ENCODE measurements at places on chromosomes 6 and 20.

GRCh38 chr6:108518714-108519576 is 41.8 kb upstream of the FOXO3 start:
- DNase-seq: peak; percentile 21

DNA sequence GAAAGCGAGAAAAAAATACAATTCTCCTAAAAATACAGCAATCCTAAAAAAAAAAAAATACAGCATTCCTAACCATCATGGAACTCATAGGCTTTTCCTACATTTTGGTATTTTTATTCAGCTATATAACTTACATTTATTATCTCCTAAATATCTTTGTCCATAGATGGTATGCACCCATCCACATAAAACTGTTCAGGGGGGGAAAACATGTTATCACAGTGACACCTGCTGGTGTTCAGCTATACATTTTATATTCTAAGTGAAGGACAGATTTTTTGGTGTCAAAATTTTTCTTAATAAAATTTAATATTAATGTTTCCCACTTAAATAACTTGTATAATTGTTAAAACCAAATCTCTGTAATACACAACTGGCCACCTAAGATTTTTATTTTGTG is 58.0 kb downstream of the BLOC1S5 start:
- peak; percentile 39 for DNase-seq

DNA sequence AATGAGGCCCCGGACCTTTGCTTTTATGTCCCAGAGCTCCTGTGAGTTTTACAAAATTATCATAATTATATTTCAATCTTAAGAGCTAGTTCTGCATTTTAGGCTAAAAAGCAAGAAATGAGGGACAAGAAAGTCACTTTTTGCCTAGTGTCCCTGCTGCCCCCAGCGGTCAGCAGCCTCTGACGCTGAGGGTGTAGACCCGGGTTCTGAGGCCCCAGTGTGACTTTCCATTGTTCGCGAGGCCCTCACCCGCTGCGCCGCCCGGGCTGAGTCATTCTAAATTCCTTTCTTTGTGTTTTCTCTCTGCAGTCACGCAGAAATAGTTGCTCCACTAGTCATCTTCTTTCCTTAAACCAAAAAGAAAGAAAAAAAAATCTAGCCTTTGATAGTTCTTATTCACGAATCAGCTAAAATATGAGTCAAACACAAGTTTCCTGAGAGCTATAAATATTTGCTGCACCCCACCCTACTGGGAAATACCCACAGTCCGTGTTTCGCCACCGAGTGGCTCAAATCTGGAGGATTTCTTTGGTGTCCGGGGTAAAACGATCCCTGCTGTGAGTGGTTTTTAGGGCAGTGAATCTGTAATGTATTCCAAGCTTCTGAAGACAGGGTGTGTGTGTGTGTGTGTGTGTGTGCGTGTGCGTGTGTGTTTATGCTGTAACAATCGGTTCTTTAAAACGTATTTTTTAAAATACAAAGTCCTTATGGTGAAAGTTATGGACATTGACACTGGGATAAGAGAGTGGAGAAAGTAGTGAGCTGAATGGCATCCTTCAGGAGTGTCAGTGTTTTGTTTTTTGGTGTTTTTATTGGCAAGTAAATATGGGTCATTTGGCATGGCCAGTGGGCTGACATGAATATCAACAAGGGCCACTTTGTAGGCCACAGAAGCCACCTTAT is 59.7 kb upstream of the EEF1A1 start:
- peak; percentile 98 for DNase-seq

DNA sequence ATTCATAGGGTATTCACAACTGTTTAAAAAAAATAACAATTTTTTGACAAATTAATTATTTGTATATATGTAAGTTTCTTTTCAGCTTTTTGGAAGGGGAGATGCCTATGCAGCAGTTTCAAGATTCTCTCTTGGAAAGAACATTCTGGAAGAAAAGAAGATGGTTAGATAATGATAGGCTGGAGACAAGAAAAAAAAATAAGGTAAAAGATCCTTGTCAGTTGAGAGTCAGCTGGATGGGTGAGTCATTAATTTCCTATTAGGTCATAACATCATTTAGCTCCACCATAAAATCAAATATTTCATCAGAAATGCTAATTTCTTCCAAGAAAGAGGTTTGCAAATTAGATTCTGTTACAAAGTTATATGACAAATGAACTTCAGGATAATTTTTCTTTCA is 880.4 kb downstream of the EPHA7 start:
- peak; percentile 1 for DNase-seq

Measured in fibroblast of skin of right quadriceps (primary cell).